ENCODE measurements at places on chromosomes 13 and 19.
A peak's percentile ranks its signal among the peaks of the same experiment; 100 is the strongest.

GRCh38 chr13:41905600-41906254 is 55.2 kb downstream of the VWA8 start:
- peak; percentile 40 for DNase-seq

DNA sequence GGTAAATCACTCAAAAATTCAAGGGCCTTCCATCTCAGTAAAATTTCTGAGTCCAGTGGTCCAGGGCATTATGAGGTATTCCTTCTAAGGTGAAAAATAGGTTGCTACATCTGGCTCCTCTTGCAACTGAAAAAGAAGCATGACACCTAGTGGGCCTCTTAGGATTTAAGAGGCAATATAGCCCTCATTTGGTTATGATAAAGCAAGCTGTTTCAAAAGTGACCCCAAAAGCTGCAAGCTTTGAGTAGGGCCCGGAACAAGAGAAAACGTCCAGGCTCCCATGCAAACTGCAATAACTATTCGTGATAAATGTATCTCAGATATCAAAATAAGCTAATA is 1910.2 kb upstream of the PRR20A start:
- no peak for DNase-seq

- DNase-seq = no peak
Measured at GRCh38 chr13:29803221-29803620, 47.2 kb downstream of the UBL3 start.

- no peak for DNase-seq
Measured at GRCh38 chr13:41402691-41403511, 54.4 kb upstream of the RGCC start.

DNA sequence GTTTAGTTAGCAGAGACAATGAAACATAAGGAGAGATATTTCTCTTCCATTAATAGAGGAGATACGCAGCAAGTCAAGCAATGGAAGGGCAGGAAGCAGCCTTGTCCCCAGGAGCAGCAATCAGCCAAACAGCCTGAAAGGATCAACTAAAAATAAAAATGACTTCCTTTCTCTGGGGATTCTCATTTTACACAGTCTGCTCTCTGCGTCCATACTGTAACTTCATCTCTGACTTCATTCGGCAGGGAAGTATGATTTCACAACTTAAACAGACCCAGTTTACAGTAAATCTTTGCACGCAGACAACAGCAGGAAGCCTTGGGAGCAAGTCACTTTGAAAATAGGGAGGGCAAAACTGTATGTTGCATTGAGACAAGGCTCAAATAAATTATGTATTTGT is 826.7 kb downstream of the DIAPH3 start:
- no peak for DNase-seq

DNA sequence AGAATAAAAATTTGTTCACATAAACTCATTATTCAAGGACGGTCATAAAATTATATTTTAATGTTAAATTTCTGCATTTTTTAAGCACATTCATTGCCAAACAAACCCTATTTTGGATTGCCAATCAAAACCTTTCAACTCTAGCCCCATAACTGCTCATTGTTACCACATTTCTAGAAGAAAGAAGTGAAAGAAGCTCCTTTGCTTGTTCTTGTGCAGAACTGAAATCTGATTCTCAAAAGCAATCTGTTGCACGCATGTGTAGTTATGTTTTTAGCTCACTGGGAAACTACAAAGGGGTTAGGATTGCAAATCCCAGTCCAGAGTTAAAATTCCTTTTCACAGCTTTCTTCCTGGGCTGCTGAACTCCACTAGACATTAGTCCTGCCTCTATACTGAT is 109.5 kb upstream of the MIR17HG start:
- no peak for DNase-seq

GRCh38 chr19:48516536-48516935 is 4.9 kb upstream of the LMTK3 start:
- DNase-seq = no peak

GRCh38 chr13:97307118-97307881 is 85.2 kb downstream of the MBNL2 start:
- DNase-seq = no peak

Measured in activated CD4-positive, alpha-beta T cell treated with anti-CD3 and anti-CD28 coated beads, Interleukin-2, amount 50 U/mL, for 16 hours (primary cell).